ENCODE measurements at places on chromosomes 4 and X.
A peak's percentile ranks its signal among the peaks of the same experiment; 100 is the strongest.

- DNase-seq = no peak
Observed at GRCh38 chr4:171202908-171203307, 610.3 kb upstream of the GALNTL6 start.

GRCh38 chr4:19776929-19777328, 474.8 kb upstream of the SLIT2 start:
- DNase-seq = no peak

- DNase-seq = peak; percentile 12
Observed at GRCh38 chrX:74133156-74133796, 170.7 kb upstream of the ZCCHC13 start.

DNA sequence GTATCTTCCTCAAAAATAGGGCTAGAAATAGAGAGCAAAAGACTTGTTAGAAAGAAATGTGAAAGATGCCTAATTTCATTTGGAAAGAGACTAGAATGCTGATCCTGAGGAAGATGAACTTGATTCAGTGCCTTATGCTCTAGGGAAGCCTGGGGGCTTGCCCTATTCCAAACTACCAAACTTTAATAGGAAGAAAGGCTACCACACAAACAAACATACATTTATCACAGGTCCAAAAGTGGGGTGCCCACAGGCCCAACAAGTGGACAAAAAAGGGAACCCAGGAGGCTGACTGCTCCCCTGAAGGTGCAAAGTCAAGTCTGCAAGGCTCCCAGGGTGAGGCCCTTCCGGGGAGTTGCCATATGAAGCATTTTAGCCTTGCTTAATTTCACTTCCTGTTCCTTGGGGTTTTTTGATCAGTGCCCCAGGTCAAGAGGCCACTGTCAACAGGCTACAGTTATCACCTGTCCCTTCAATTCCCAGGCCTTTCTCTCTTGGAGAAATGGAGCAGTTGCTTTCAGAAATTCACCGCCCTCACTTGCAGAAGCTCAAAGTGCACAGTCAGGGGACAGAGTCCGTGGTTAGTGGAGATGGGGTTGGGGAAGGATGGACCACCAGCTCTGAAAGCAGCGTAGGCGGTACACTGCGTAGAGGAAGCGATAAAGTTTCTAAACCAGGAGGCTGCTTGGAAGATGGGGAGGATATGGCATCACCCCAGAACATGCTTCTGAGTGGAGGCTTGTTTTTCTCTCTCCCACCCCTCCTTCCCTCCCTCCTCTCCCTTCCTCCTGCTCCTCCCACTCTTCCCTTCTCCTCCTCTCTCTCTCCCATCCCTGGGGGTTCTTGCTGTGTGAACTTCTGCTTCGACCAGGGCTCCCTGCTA, 36.4 kb downstream of the TMEM154 start:
- DNase-seq = peak; percentile 45

GRCh38 chrX:88604433-88605221, 142.4 kb upstream of the CPXCR1 start:
- no peak for DNase-seq

GRCh38 chr4:174429701-174430410, 92.4 kb downstream of the HPGD start:
- no peak for DNase-seq

GRCh38 chrX:114508756-114509155, 75.1 kb upstream of the HTR2C start:
- no peak for DNase-seq

DNA sequence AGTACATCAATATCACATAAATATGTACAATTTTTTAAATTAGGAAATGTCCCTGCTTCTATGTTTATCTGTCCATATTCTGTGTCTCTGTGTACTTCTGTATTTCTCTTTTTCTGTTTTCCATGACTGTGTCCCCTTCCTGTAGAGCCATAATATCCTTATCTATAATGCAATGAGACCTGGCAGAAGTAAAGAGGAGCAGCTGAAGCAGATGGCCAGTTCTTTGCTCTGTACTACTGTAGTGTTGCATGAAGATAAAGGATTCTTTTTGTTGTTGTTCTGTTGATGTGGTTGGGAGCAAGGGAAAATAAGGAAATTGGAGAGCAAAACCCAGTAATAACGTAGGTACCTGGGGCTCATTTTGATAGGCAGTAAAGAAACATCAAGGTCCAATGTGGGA, 301.7 kb downstream of the ADGRL3 start:
- no peak for DNase-seq

DNA sequence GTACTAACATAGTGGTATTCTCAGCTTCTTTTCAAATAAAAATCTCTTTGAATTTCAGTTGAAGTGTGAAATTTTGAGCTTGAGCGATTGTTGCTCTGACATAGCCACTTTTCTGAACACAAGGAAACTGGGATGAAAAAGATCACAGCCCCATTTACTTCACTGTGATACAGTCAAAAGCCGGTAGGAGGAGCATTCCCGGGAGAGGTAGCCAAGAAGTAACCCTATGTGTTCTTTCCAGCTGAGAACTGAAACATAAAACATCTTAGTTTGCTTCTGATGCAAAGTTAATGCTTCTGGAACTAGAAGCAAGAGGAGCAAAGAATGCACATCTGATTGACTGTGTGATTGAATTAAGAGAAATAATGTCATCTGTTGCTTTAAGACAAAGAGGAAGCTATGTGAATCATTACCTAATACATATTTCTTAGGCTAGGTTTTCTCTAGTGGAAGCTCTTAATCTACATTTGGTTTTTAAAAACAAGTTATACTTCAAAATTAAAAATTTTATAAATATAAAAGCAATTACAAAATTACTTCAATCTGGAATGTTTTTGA, 88.3 kb upstream of the UNC5C start:
- DNase-seq = no peak

- DNase-seq = no peak
Observed at GRCh38 chr4:155079871-155080270, 128.6 kb upstream of the NPY2R start.

DNA sequence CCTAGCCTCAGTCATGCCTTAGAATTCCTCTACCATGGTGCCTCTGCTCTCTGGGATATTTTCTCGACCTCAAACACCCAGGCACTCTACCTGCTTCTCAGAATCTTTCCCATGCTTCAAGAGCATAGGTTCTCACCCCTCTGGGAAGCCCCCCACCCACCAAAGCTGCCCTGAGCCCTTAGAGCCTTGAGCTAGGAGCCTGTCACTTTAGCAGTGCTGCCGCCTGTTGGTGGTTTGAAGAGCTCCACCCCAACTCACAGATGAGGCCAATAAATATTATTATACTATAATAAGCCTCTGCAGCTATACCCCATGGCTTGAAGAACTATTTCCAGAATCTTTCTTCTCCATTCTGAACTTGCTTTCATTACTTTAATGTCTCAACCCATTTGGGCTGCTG, 109.7 kb downstream of the RTL5 start:
- DNase-seq = peak; percentile 4

GRCh38 chr4:5940470-5941203, 47.8 kb upstream of the CRMP1 start:
- no peak for DNase-seq

DNA sequence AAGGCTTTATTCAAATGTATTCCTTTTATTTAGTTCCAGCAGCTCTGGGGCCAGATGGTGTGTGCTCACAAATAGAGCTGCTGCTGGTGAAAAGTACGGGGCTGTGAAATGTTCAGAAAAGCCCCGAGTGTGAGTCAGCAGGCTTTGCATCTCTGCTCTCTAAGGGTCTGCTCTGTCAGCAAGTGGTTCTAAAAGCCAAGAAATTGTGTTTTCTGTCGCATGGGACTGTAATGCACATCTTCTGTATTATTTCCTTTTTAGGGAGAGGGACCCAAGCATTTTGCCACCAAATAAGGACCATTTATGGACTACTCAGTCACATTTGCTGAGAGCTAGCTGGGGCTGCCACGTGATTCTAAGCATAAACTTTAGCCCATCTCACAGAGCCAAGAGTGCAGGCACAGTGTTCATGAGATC, 82.9 kb upstream of the NHS start:
- no peak for DNase-seq

GRCh38 chr4:26682436-26682835, 98.6 kb downstream of the TBC1D19 start:
- DNase-seq = no peak

DNA sequence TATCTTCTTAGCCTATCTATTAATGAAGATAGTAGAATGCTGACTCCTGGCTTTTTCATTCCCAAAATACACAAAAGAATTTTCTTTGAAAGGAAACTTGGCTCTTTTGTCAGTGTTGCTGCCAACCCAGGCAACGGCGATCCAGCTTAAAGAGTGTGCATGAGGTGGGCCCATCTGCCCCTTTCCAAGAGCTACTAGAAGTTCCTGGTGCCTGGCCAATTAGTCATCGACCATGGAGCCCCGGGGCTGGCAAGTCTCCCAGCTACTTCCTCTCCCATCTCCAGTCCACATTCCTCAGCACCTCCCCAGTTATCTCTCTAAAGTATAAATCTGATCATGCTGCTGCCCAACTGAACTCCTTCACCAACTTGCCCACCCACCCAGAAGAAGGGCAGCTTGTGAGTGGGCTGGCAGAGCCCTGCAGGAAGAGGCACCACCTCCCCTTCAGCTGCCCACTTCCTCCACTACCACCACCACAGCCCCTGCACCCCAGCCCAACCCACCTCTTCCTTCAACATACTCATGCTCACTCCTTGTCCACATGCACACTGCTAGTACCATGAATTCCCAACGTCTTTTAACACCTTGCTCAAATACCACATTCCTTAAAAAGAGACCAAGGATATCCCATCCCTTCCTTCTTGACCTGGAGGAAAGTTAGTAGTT, 158.2 kb upstream of the MAP3K15 start:
- no peak for DNase-seq

- DNase-seq = no peak
Observed at GRCh38 chrX:125627676-125628075, 308.0 kb downstream of the TEX13C start.

- no peak for DNase-seq
Observed at GRCh38 chr4:60089546-60090273, 1110.4 kb upstream of the ADGRL3 start.

- no peak for DNase-seq
Observed at GRCh38 chr4:67770422-67770821, 16.2 kb upstream of the GNRHR start.

DNA sequence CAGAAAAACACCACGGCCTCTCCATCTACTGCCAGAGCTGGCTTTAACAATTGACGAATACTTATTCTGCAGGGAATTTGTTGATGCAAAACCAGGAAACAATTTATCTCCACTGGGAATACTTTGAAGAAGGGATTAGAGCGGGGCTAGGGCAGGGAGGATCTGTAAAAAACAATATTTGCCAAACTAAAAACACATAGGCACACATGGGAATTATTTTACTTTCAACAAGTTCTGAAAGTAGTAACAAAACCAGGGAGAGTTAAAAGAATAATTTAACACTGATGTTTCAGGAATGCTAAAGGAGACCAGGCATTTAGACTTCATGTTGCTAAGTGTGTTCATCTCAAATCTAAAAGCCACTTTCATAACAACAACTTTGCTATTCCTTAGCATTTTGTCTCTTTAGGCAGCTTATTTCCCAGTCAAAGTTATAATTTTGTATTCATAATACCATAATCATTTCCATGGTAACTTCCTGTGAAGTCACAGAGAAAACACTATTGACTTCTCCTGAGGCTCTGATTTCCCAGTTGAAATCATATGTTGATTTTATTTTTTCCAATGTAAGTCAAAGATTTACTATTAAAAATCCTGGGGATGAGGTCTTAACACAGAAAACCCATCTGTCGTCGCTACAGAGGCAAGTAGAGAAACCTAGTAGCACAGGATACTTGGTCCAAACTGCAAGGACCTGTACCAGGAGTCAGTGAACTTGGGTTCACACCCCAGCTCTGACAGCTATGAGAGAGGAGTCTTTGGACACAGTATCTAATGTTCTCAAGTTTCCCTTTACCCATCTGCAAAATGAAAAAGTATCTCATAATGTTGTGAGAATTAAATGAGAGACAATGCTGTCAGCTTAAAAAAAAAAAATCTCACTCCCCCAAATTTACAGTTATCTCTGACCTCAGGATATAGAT, 69.3 kb downstream of the SH3RF1 start:
- no peak for DNase-seq

DNA sequence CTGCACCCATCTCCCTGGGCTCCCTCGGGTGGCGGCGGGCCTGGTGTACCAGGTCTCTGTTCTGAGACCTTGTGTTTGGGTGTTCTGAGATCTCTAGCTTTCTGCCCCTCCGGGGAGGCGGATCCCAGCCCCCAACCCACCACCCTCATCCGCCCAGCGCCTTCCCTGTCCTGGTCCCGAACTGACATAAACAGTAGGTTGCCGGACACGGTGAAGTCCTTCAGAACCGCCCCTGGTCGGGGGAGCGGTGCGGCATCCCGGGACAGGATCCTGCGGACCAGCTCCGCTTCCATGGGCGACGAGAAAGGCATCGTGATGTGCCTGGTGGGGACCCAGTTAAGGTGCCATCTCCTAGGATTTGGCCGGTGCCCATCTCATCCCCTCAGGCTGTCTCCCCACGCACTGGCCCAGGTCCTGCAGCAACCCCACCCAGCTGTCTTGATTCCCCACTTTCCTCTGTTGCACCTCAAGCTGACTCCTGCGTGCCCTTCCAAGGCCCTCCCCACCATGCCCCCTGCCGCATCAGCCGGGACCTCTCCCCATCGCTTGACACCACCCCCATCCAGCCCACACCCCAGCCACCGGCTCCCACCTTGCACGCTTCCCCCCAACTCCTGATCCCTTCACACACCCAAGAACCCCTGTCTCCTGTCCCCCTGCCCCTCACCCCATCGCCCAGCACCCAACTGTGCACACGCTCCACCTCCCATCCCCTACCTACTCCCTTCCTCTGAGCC, 900 bp downstream of the CTAG2 start:
- DNase-seq = no peak

GRCh38 chr4:6502747-6503465, 30.5 kb upstream of the PPP2R2C start:
- no peak for DNase-seq

GRCh38 chr4:2062168-2062807, 3.2 kb downstream of the NAT8L start:
- DNase-seq = no peak

- DNase-seq = no peak
Observed at GRCh38 chr4:53321151-53321983, 44.5 kb downstream of the SCFD2 start.

DNA sequence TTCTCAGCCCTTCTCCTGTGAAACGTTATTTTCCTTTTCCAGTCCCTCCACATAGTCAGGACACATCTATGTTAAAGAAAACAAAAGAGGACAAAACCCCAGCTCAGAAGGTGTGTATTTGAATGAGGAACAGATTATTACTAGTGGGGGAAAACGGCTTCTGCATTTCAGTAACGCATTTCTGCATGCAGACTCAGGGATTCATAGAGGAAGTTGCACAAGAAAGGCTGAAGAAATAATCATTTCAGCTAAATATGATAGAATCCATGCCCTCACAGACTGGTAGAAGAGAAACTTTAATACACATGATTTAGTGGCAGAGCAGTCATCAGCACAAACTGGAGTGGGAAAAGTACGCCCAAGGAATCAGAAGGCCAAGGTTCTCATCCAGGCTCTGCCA, 270.8 kb upstream of the FGF13 start:
- DNase-seq = no peak

GRCh38 chrX:133880032-133880443, 105.4 kb downstream of the GPC3 start:
- no peak for DNase-seq

GRCh38 chr4:53686521-53686920, 95.2 kb upstream of the LNX1 start:
- no peak for DNase-seq

- DNase-seq = no peak
Observed at GRCh38 chrX:67543818-67544217, at the start of gene AR. Gene AR (plus strand): TSS chrX:67544021. CDS start chrX:67545147, 1,126 bp downstream.

All from GM19239 (cell line).